ENCODE measurements at places on chromosomes 1 and 21. TPM values are rescaled to one million over a fixed set of nuclear protein-coding genes. Genes with fewer than 3 reads are reported as not detected.

DNA sequence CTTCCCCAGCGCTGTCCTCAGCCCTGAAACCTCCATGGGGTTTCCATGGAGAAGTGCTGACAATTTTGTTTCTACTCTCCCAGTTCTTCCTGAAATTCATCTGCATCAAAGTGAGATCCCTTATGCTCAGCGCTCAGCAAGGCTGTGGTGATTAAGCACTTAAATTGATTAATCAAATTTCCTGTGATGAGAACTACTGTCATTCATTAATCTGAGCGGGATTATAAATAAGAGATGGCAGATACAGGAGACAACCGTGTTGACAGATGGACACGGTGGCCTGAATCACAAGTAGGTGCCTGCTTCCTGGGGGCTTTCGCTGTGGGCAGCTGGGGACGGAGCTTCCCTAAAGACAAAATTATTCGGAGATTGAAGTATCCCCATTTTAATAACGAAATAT, 329.1 kb upstream of the VAMP3 start:
- no peaks in the 10 kb centered on the region for H3K27me3 ChIP-seq
- H3K4me3 ChIP-seq = no peak overlapping the region
- H3K27ac ChIP-seq = no peak overlapping the region
- DNase-seq = no peak
- no peaks in the 10 kb centered on the region for H3K36me3 ChIP-seq

- H3K27me3 ChIP-seq = no peaks in the 10 kb centered on the region
- no peak overlapping the region for H3K4me3 ChIP-seq
- no peak for DNase-seq
- peaks cover 82% of the 10 kb centered on the region for H3K36me3 ChIP-seq
- H3K27ac ChIP-seq = no peak overlapping the region
Measured at GRCh38 chr21:43740497-43741156, 21.7 kb downstream of the PDXK start.

GRCh38 chr1:241593186-241593585, 47.0 kb downstream of the CHML start:
- no peak for DNase-seq
- no peaks in the 10 kb centered on the region for H3K36me3 ChIP-seq
- no peaks in the 10 kb centered on the region for H3K27me3 ChIP-seq
- H3K4me3 ChIP-seq = no peak overlapping the region
- H3K27ac ChIP-seq = no peak overlapping the region
- no peaks in the 10 kb centered on the region for H3K4me1 ChIP-seq

DNA sequence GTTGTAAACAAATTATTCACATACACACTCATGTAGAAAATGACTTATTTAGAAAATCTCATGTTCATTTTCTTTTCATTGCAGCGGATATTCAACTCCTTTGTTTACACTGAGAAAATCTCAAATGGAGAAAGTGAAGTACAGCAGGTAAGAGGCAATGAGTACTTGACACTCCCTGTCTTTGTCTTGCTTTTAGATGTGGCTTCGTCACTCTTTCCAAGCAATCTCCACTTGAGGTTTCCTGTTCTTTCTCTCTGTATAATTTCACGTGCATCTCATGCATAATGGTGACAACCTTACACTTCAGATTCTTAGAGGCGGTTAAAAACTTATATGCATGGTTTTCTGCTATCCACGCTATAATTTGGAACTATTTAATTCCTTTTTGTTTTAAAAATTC, 80.6 kb downstream of the CACHD1 start:
- H3K27me3 ChIP-seq = no peaks in the 10 kb centered on the region
- no peak overlapping the region for H3K4me3 ChIP-seq
- no peak for DNase-seq
- peak overlapping the region; percentile 15 for H3K27ac ChIP-seq

GRCh38 chr1:61173118-61173517, 90.8 kb downstream of the NFIA start:
- no peak overlapping the region for H3K27ac ChIP-seq
- no peak overlapping the region for H3K4me3 ChIP-seq
- no peaks in the 10 kb centered on the region for H3K27me3 ChIP-seq
- no peaks in the 10 kb centered on the region for H3K36me3 ChIP-seq

DNA sequence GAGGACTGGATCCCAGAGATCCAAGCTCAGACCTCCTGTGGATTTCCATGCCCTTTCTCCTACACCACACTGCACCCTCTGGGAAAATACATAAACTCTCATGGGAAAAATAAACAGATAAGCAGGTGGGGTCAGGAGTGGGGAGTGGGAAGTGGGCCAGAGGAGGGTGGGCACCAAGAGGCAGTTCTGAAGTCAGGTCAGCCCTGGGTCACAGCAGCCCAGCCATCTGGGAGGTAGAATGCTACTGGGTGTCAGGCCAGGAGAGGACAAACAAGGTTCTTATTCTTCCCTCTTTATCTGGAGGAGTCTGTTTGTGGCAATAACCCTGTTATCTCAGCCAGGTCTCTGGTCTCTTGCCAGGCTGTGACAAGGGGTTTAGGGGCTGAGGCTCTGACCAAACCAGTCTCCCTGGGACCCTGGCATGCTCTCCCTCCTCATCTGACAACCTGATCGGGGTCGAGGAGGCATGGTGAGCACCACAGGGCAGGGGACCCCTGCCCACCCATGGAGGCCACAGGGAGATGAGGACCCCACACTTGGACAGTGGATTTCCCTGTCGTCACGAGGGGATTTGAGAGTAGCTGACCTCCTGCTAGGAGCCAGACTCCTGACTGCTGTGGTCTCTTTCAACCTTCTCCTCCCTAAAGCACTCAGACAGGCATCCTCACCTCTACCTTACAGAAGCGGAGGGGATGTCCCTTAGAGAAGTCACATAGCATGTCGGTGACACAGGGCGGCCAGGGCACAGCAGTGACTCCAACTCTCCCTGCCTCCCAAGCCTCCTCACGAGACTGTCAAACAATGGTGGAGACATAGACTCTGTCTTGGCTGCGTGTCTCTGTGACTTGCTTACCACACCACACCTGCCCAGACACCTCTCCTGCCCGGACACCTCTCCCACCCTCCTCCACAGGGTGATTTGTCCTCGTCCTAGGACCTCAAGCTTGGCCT, 51.3 kb upstream of the IFFO2 start:
- peaks cover 22% of the 10 kb centered on the region for H3K4me1 ChIP-seq
- H3K27me3 ChIP-seq = peaks cover 6% of the 10 kb centered on the region
- H3K27ac ChIP-seq = no peak overlapping the region
- DNase-seq = peak; percentile 24
- no peaks in the 10 kb centered on the region for H3K36me3 ChIP-seq

GRCh38 chr1:81068726-81069125, 732.0 kb upstream of the ADGRL2 start:
- no peaks in the 10 kb centered on the region for H3K4me1 ChIP-seq
- no peaks in the 10 kb centered on the region for H3K36me3 ChIP-seq
- DNase-seq = no peak
- H3K27ac ChIP-seq = no peak overlapping the region
- no peaks in the 10 kb centered on the region for H3K27me3 ChIP-seq

The GBP5 gene
- polyA plus RNA-seq = 1.8 TPM

The PEAR1 gene
- 28.9 TPM for polyA plus RNA-seq

The OR2AK2 gene
- not detected for polyA plus RNA-seq

Data from left lung (tissue), 14 donors.